ENCODE measurements at places on chromosomes 5 and 9.

GRCh38 chr9:131677049-131677443 is 62.8 kb downstream of the RAPGEF1 start:
- DNase-seq, result no peak

- DNase-seq, result no peak
Measured at GRCh38 chr5:15388866-15389265, 111.1 kb upstream of the FBXL7 start.

- no peak for DNase-seq
Measured at GRCh38 chr5:6698696-6699095, 14.5 kb upstream of the TENT4A start.

DNA sequence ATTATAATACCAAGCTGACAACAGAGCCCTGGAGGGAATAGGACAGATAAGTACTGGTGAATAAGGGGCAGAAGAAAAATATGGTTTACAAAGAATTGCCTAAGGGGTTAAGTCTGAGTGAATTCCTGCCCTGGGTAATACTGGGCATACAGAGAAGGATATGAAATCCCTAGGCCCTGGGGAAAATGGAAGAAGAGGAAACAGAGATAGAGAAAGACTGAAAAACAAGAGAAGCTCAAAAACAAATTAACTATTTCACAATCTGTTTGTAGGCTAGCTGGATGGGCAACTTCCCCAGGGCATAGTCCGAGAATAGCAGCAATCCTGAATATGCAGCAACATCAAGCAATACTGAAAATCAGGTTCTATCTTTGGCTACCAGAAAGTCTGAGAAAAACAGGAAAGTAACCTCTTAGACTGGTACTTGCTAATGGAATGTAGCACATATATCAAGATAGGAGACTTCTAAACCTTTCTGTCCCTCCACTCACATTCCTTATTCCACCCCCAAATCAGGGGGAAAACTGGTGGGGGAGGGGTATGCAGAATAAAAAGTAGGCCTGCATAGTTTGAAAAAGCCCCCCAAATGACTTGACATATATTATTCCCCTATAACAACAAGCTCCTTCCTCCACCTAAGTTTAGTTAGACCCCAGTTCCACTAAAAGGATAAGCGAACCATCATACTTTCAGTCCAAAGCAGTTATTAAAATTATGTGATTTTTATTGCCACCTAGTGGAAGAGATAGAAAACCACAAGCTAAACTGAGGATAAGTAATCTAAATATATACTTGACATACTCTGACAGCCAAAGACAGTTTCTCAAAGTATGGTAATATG is 20.6 kb downstream of the SLC38A9 start:
- no peak for DNase-seq

GRCh38 chr5:99285606-99286005 is 356.8 kb upstream of the CHD1 start:
- no peak for DNase-seq

DNA sequence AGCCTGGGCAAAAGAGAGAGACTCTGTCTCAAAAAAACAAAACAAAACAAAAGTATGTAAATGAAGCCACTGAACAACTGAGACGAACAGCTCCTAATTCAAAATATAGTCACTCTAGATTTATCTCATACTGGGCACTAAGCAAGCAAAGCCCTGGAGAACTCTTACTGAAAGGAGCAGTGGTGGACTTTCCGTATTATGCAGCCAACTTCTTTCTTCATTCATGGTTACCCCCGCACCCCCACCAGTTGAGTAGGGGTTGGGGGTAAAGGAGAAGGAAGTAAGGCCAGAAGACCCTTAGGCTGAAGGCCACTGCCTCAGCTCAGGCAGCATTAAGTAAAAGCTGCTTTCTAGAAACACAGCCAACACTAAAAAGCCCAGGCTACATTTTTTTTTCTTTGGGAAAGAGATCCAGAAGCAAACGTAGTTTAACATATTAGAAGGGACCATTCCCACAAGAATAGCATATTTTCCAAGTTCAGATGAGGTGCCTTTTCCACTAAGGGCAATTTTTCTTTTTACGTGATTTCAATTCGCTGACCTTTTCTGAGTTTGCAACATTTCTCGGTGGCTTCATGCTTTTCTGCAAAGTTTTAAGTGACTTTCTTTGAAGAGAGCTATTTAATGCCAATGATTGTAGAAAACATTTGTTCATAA is 55.3 kb downstream of the MAPKAP1 start:
- DNase-seq, result no peak

GRCh38 chr5:172730222-172730621 is 40.8 kb downstream of the DUSP1 start:
- DNase-seq, result no peak

- DNase-seq, result no peak
Measured at GRCh38 chr5:151183456-151184245, 26.1 kb upstream of the ANXA6 start.

- no peak for DNase-seq
Measured at GRCh38 chr9:33952066-33952465, 96.6 kb downstream of the UBAP2 start.

- no peak for DNase-seq
Measured at GRCh38 chr5:147626464-147626863, 116.6 kb upstream of the DPYSL3 start.

Measured in head of caudate nucleus (tissue), 42 donors.